ENCODE measurements at places on chromosomes 5 and 9.

DNA sequence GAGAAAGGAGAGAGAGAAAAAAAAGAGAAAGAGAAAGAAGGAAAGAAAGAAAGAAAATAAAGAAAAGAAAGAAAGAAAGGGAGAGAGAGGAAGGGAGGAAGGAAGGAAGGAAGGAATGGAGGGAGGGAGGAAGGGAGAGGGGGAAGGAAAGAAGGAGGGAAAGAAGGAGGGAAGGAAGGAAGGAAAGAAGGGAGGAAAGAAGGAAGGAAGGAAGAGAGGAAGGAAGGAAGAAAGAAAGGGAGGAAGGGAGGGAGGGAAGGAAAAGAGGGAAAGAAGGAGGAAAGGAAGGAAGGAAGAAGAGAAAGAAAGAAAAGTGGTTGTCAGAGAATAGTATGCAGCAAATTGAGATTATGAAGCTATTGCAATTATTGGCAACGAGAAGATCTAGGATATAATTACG is 49.9 kb upstream of the NIPBL start:
- DNase-seq, result no peak

GRCh38 chr5:14235872-14236271 is 92.7 kb downstream of the TRIO start:
- DNase-seq, result no peak

DNA sequence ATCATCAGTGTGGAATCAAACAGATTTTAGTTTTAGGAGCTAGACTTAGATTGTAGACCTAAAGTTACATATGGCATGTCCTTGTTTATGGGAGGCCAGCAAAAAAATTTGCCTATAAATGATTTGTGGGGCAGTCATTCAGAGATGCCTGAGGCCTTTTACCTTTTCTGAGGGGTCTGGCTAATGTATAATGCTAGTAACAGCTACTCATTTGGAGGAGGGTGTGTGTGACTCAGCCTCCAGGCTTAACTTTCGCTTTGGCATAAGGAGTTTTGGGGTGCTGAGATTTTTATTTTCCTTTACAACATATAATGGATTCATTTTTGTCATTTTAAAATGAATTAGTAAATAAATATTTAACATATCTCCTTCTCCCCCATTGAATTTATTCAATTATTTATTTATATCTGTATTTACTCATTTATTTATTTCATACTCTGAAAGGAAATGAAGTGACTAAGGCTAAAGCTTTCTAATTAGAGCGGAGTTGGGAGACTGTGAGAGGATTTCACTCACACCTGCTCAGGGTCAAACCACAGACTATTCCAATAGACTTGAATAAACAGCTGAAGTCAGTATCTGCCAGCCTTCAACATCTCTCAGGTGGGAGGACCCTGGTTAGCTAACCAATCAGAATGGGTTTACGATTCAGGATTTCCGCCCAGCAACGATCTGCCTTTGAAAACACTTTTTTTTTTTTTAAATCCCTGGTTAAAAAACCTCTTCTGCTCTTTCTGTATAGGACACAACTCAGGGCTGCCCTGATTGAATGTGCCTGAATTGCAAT is 487.5 kb upstream of the SGCD start:
- DNase-seq, result no peak

DNA sequence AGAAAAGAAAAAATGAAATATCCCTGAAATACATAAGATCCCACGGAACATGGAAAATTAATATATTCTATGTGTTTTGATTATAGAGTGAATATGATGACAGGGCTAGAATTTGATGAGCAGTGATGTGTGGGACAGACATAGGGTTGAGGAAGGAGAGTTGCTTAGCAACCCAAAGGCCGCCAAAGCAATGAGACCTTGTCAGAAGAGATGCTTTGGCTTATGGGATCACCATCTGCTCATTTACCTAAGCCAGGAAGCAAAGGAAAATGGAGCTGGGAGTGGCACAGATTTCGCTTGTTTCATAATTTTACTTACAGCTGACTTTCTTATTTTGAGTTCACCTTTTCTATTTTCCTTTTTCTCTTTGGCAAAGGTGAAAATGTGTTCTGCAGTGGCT is 20.9 kb upstream of the HAPLN1 start:
- no peak for DNase-seq

GRCh38 chr9:131126059-131126426 is 657 bp downstream of the NUP214 start:
- DNase-seq, result no peak

- DNase-seq, result no peak
These were observed 24.9 kb downstream of the VAV2 start for GRCh38 chr9:133967024-133967741.

- no peak for DNase-seq
These were observed 26.9 kb upstream of the ITGA1 start for GRCh38 chr5:52760695-52761366.

DNA sequence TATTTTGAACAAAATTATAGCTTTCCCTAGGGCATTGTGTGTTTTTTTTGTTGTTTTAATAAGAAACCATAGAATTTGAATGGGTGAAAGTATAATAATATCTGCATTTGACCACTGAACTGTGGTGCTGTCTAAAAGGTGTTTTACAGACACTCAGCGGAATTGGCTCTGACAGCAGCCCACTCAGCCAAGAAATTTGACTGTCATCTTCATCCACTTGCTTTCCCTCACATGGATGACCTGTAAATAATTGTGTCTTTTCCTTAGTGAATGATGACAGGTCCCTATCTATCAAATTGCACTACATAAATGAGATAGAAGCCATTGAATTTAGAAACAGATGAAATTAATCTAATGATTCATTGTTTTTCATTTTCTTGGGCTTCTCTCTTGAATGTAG is 150.0 kb downstream of the PAM start:
- DNase-seq, result no peak

DNA sequence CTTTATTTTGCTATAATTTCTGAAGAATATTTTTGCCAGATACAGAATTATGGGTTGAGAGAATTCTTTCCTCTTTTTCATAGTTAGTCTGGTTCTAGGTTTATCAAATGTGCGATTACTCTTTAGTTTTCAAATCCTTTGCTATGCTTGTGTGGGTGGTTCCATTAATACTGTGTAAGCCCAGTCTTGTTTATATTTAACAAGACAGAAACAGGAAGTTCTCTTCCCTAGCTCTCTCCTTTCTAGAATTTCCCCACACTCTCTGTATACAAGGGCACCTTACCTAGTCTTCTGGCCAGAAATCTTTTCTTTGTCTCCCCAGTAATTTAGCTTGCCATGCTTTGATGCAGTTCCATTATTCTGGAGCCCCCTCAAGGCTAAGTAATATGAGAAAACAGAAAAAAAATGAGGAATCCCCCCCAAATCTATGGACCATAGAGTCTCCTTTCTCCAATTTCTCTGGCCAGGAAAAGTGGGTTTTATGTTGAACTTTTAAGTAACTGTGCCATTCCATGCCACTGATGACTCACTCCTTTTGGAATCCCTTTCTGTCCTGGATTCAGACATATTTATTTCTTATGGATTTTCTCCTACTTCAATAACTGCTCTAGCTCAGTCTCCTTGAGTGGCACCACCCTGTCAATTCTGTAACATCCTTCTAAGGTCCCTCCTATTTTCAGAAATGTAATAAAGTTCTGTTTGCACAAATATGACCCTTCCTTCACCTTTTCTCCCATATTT is 1714.1 kb downstream of the EFNA5 start:
- no peak for DNase-seq

GRCh38 chr5:127471211-127471610 is 46.2 kb upstream of the PRRC1 start:
- DNase-seq, result no peak

DNA sequence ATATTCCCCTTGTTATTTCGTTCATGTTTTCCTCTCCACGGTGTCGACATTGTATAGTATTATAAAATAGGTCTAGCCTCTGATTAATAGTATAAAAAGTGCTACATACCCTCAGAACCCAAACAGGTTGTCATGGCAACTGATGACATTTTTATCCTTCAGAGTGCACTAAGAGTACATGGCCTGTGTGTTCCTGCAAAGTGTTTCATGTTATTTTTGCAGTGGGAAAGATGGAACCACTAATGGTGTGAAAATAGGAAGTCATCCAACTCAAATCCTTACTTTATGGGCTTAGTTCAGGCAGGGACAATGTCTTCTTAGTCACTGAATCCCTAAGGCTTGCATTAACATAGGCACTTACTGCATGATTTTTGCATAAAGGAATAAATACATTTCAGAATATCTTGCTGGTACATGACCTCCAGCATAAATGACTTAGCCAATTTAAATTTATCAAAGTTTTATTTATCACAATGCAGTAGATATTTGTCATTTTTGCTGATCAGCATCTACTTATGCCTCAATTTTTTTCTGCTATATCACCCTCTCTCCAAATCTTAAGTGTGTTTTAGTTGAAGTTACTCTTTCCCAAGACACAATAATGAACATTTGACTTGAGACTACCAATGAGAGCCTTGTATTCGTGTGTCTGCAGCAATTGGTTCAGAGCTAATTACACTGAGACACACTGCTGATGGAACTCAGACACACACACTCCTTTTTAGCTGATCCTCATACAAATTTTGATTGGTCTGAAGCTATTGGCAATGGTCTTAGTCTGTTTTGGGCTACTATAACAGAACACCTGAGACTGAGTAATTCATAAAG is 243.7 kb downstream of the KCTD16 start:
- no peak for DNase-seq

DNA sequence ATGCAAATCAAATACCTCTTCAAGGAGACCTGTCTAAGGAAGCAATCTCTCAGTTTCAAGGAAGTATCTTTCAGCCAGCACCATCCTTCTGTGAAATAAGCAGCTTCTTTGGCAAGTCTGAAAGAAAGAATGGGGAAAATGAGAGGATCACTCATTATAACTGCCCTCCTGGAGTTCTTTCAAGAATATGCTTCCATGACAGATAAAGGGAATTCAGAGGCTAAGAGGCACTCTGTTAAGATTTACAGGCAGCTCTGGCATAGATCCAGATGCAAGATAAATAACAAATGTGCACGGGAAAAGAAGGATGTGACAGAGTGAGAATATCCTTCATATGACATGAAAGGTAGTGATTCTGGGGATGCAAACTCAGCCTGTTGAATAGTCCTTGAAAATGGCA is 348.2 kb upstream of the CCNG1 start:
- no peak for DNase-seq

DNA sequence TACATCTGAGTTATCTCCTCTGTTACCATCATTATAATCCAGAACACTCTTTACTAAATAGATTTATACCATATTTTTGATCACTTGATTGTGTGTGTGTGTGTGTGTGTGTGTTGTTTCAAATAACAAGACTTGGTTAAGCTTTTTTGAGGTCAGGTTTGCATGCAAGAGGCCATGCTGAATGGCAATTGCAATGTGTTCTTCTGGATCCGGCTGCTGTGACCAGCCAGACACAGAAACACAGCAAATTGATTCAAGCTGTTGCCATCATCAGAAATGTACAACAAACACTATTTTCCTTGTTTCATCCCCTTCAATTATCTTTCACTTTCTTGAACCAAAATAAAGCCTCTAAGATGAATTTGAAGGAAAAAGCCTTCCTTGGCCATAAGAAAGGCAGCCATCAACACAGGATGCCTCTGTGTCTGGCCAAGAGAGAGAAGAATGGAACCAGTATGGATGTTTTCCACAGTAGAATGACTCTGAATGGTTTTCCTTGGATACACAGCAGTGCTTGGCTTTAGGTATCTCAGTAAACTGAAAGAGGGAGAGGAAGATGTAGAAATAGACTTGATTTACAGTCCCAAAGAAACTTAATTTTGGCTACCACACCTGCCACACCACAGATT is 53.9 kb downstream of the DPYSL3 start:
- DNase-seq, result peak; percentile 80

- no peak for DNase-seq
These were observed 38.8 kb upstream of the SHB start for GRCh38 chr9:38107811-38108304.

DNA sequence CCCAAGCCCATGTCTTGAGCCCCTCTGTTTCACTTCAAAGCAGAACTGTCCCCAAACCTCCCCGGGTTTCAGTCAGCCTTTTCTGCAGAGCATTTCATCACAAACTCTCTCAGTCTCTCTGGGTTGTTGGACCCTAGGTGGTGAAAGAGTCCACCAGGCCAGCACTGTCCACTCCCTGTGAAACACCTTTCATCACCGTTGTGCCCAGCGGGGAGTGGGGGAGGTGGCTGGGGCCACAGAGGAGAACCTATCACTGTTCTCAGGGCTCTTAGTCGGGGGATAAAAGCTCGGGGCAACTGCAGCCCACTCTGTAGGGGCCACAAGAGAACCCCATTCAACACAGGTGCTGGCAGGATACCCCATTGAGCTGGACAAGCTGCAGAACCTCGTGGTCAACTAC is 5.4 kb upstream of the RABL6 start:
- DNase-seq, result no peak

DNA sequence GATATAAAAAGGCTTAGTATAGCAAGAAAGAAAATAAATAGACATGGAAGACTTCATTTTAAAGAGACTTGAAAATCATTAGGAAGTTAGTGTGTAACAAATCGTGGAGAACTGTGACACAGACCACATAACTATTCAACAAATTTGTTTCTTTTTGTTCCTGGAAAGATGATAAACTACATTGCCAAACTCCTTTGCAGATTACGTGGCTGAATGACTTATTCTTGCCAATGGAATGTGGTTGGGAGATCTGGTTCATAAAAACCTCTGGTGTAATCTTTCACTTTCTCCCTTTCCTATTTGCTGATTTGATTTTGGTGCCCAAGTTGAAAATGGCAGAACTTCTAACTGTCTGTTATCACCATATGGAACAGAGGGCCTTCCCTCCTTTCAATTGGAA is 328.9 kb upstream of the MEF2C start:
- peak; percentile 90 for DNase-seq

- DNase-seq, result no peak
These were observed 4.3 kb upstream of the LRRC14B start for GRCh38 chr5:187042-187431.

GRCh38 chr5:29462241-29462640 is 1731.2 kb upstream of the CDH6 start:
- no peak for DNase-seq

- peak; percentile 71 for DNase-seq
These were observed 118.1 kb downstream of the LHFPL2 start for GRCh38 chr5:78530342-78531096.

DNA sequence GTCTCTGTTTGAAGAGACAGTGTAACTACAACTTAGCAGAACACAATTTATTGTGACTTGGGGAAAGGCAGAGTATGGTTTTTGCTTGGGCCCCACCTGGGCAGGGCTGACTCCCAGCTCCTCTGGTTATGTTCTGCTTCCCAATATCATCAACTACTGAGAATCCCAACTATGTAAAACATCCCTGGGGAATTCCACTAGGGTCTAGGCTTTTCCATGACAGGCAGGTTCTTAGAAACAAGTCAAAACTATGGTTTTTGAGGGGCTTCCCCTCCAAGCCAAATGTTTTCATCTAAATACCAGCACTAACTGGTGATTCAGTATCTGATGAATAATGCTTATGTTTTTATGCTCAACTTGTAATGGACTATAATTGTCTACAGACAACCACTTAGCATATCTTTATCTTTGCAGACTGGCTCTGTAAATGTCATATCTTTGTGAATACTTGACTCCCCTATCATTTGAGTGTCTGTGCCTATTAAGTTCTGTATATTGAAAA is 409.5 kb downstream of the PDE4D start:
- DNase-seq, result peak; percentile 20

Data from AG10803 (cell line).